ENCODE measurements at places on chromosomes 1 and 21.

DNA sequence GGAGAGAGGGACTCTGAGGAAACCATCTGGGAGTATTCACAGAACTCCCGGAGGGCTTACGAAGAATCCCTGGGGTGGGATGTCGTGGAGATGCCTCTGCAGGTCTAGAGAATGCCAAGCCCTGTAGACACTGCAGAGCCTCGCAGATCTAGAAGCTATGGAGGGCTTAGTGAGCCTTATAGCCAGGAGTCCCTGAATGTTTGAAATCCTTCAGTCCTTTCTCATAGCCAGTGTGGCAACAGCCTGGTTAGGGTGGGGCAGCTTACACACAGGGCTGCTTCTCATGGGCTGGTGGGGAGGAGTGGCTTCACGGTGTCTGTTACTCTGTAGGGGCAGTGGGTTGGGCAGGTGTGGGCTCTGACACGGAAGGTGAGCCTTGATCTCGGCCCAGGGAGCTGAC is 44.2 kb upstream of the KDM4A start:
- DNase-seq = no peak

DNA sequence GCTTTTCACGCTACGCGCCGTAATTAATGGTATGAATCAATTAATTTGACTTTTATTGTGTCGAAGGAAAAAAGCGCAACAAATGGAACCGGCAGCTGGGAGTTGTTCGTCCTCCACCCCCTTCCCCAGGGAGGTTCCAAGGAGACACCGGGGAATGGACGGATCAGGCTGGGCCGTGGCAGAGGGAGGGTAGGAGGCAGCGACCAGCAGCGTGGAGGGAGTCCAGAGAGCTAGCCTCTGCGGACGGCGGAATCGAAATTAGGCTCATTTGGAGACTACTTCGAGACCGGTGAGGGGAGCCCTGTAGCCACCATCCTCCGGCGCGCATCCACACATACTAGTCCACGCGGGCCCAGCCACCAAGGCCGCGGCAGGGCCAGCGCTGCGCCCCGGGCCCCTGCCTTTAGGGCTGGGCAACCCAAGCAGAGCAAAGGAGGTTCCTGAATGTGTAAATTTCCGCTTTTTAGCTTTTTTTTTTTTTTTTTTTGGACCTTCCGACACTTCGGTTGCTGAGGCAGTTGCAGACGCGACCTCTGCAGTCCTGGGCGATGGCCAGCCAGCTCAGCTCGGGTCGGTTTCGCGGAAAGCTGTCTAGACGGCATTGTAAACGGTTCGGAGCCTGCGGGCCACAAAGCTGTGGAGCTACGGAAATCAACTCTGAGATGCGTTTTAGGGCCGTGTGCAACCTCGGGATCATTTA is 2.2 kb upstream of the FOXD3 start:
- no peak for DNase-seq

GRCh38 chr1:23381233-23381885 is 11.7 kb upstream of the ZNF436 start:
- DNase-seq = no peak

DNA sequence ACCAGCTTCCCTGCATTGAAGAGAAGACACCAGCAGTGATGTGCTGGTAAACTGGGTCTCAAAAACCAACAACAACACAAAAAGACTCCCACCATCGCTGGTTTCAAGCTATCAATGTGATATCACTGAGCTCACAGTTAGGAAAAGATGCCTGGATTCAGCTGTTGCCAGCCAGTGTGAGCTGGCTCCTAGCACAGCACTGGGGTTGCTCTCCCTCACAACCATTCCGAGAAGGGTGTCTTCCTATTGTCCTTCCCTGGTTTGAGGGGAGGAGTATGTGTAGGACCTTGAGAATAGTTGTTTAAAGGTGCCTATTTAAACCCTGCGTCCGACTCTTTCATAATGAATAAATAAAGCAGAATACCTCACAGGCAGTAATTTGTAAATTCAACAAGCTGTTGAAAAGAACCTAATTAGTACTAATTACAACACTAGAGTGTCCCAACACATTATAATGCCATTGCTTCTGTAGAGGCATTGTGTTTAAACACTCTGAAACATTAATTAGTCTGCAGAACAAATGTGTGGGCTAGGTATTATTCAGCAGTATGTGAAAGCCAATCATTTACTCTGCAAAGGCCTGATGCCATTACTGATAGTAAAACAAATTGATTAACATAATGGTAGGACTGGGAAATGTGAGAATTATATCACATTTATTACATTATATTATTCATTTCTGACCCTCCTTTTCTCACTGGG is 17.2 kb downstream of the NIBAN1 start:
- no peak for DNase-seq

GRCh38 chr1:3501856-3502640 is 47.6 kb downstream of the ARHGEF16 start:
- peak; percentile 31 for DNase-seq

- DNase-seq = no peak
Observed at GRCh38 chr1:155499263-155499662, 63.3 kb downstream of the ASH1L start.

DNA sequence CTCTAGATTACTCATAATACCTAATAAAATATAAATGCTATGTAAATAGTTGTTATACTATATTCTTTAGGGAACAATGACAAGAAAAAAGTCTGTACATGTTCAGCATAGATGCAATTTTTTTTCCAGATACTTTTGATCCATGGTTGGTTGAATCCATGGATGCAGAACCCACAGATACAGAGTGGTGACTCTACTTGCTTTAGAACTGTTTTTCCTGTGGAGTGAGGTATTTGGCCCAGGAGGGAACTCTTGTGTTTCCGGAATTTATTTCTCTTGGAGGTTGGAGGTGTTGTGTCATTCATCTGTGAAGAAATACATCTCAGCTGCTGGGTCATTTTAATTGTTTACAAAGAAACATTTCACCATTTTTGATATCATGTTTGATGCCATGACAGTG is 28.7 kb downstream of the TMEM200B start:
- no peak for DNase-seq

DNA sequence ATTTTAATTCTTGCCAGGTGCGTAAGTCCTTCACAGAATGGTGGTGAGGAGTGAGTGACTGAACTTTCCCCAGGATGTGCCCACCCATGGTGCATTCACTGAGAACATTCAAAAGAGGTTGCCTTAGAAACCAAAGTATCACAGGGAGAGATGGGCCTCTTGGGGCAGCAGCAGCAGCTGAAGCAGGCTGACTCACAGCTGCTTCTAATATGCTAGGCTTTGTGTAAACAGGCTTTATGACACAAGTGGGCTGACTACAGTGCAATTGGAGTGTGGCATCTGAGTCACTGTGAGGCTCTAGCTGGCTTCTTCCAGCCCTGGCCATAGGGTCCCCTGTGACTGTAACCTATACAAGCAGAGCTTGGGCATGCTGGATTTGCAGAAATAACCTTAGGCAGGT is 12.6 kb downstream of the PIGP start:
- peak; percentile 91 for DNase-seq

GRCh38 chr1:222974496-222974895 is 159.7 kb downstream of the DISP1 start:
- peak; percentile 86 for DNase-seq

GRCh38 chr1:60904099-60904851 is 178.1 kb upstream of the NFIA start:
- DNase-seq = no peak

All from EL (cell line).